ENCODE measurements at places on chromosomes 5 and 9.

DNA sequence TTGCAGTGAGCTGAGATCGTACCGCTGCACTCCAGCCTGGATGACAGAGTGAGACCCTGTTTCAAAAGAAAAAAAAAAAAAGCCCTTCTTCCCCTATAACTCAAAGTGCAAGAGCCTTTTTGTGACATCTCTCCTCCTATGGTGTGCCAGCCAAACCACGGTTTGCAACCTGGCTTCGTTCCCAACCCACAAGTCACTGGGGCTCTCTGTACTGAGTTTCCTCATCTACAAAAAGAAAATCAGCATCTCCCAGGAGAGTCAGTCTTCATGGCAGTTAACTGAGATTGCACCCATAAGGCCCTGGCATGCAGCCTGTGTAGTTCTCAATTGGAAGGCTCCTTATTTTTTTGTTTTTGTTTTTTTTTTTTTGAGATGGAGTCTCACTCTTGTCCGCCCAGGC is 14.8 kb downstream of the ODF2 start:
- DNase-seq = no peak

DNA sequence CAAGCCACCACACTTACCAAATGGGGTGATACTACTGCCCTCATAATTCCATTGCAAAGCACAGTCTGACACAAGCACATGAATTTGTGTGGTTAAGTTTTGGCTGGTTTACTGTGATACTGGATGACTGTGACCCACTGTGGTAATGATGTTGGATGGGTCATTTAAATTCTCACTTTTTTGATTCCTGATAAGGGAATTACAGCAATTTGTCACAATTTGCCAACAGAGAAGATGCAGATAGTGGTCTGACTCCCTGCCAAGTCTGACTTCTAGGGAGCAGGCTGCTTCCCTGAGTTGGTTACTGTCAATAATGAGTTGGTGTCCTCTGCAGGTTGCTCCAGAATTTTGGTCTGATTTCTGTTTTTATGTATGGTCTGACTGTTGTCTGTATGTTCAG is 731.9 kb downstream of the MTRR start:
- no peak for DNase-seq

GRCh38 chr5:1781726-1782384 is 17.8 kb downstream of the MRPL36 start:
- DNase-seq = no peak

GRCh38 chr9:121781145-121781548 is 129.7 kb downstream of the DAB2IP start:
- no peak for DNase-seq

GRCh38 chr9:137252555-137253506 is 1.7 kb downstream of the STPG3 start:
- DNase-seq = no peak

DNA sequence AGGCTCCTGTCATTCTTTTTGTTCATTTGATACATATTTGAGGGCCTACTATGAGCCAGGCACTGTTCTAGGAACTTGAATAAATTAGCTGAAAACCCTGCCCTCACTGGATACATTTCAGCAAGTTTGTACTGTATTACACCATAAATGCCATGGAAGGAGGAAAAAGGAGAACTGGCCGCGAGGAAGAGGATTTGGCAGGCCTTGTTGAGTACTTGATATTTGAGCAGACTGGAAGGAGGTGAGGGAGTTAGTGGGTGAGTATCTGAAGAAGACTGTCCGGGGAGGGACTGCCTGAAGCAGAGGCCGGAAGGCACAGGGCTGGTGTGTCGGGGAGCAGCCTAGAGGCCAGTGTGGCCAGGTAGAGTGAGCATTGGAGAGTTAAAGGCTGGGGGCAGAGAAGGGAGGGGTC is 4.5 kb downstream of the SNX30 start:
- DNase-seq = no peak

DNA sequence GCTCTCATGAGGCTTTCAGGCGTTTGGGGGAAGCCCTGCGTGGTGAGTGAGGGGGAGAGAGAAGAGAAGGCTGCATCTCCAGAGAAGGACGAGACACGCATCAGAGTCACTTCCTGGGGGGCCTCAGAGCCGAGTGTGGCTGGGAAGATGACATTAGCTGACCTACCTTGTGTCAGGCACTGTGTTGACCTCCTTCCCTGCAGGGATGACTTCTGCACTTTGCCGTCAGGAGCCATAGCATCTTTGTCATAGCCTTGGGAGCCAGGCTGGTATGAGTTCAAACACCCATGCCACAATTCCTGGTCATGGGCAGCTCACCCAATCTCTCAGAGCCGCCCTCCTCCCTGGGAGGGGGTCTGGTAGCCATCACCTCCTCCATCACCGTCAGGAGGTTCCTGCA is 17.3 kb downstream of the NEURL1B start:
- no peak for DNase-seq

GRCh38 chr9:113536483-113537228 is 73.1 kb downstream of the RGS3 start:
- no peak for DNase-seq

DNA sequence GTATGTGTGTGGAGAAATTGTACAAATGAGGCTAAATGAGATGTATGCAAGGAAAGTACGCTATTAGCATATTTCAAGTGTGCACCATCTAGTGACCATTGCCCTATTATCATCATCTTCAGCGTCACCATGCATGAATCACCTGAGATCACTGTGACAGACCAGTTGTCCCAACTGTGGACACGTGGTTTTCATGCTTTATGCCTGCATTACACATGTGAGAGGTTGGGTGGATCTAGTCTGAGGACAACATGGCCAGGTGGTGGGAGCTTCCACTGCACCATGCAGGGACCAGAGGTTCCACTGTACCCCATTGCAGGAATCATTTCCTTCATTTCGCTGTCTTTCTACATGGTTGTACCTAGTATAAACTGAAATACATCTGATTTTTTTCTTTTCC is 329.8 kb downstream of the SLIT3 start:
- DNase-seq = no peak

GRCh38 chr9:126724226-126724625 is 80.6 kb upstream of the ZBTB43 start:
- DNase-seq = no peak

- DNase-seq = no peak
Observed at GRCh38 chr5:103211576-103212561, 46.7 kb upstream of the MACIR start.

DNA sequence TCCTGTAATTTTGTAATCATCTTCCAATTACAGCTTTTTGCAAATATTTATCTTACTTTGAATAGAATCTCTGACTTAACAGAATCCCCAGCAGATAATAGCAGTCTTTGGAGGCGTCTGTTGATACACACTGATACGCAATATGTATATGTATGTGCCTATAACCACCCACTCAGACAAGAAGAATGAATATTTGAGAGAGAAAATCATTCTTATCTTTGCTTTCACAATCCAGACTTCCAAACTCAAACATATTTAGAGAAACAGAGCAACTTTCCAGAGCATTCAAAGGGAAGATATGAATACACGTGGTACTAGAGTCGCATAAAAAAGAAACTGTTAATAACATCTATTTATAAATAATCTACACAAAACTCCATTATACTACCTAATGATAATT is 6.1 kb downstream of the RORB start:
- DNase-seq = no peak

DNA sequence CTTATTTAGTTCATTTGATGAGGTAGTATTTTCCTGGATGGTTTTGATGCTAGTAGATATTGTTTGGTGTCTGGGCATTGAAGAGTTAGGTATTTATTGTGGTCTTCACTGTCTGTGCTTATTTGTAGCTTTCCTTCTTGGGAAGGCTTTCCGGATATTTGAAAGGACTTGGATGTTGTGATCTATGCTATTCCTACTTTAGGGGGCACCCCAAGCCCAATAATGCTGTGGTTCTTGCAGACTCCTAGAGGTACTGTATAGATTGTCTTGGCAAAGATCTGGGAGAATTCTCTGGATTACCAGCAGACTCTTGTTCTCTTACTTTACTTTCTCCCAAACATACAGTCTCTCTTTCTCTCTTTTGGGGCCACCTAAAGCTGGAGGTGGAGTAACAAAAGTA is 315.7 kb downstream of the MAT2B start:
- no peak for DNase-seq

- DNase-seq = no peak
Observed at GRCh38 chr5:176444742-176445141, 3.4 kb upstream of the FAF2 start.

GRCh38 chr5:103262422-103262871 is 3.9 kb downstream of the MACIR start:
- DNase-seq = no peak

DNA sequence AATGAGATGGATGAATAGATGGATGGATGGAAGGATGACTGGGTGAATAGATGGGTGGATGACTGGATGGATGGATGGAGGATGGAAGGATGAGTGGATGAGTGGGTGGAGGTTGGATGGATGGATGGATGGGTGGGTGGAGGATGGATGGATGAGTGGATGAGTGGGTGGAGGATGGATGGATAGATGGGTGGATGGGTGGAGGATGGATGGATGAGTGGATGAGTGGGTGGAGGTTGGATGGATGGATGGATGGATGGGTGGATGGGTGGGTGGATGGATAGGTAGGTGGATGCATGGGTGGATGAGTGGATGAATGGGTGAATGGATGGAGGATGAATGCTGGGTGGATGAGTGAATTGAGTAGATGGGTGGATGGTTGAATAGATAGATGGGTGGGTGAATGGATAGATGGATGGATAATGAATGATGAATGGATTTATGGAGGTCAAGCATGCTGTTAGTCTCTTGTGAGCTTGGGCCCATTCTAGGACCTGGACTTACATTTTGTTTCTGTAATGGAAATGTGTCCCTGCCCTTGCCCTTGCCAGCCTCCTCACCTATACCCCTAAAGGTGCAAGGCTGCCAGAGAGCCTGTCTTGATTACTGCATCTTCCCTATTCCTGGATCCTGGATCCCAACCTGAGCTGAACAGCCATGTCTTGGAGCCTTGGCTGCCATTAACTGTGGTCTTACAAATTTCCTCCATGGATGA is 159.7 kb upstream of the NFIL3 start:
- DNase-seq = no peak

GRCh38 chr5:180920710-180921109 is 21.8 kb downstream of the BTNL8 start:
- no peak for DNase-seq

DNA sequence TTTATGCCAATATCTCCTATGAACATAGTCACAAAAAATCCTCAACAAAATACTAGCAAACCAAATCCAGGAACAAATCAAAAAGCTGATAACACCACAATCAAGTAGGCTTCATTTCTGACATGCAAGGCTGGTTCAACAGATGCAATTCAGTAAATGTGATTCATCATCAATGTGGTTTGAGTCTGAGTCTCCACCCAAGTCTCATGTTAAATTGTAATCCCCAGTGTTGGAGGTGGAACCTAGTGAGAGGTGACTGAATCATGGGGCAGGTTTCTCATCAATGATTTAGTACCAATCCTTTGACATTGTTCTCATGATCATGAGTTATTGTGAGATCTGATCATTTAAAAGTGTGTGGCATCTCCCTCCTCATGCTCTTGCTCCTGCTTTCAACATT is 1072.7 kb downstream of the NR2F1-AS1 start:
- no peak for DNase-seq

GRCh38 chr5:53037141-53037859 is 48.1 kb downstream of the ITGA2 start:
- no peak for DNase-seq

GRCh38 chr5:17094830-17095229 is 122.6 kb upstream of the BASP1 start:
- no peak for DNase-seq

- DNase-seq = no peak
Observed at GRCh38 chr9:17135295-17136160, 688 bp downstream of the CNTLN start.

GRCh38 chr9:8362250-8362649 is 562.7 kb upstream of the DMAC1 start:
- no peak for DNase-seq

- no peak for DNase-seq
Observed at GRCh38 chr5:10593531-10594181, 29.8 kb downstream of the ANKRD33B start.

DNA sequence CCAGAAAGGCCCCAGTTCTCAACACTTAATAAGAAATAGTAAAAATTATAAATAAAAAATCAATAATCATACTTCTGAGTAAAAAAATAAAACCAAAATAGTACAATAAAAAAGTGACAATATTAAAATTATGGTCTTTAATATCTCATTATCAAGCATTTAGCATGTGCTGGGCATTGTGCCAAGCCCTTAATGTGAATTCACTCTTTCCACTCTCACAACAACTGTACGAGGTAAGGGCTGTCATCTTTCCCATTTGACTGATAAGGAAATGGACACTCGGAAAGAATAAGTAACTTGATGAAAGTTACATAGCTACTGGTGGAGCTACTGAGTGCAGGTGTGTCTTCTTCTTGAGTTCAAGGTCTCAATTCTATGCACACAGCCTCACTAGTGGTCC is 43.6 kb downstream of the SEC61B start:
- no peak for DNase-seq

DNA sequence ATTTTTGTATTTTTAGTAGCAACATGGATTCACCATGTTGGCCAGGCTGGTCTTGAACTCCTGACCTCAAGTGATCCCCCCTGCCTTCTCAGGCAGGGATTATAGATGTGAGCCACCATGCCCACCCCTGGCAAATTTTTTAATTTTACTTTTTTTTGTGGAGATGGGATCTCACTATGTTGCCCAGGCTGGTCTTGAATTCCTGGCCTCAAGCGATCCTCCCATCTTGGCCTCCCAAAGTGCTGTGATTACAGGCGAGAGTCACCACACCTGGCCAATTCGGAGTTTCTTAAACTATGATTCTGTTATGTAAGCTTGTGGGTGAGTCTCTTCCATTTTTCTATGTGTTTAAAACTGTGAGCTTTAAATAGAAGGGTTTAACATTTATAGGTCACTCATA is 27.6 kb downstream of the PCBD2 start:
- no peak for DNase-seq

DNA sequence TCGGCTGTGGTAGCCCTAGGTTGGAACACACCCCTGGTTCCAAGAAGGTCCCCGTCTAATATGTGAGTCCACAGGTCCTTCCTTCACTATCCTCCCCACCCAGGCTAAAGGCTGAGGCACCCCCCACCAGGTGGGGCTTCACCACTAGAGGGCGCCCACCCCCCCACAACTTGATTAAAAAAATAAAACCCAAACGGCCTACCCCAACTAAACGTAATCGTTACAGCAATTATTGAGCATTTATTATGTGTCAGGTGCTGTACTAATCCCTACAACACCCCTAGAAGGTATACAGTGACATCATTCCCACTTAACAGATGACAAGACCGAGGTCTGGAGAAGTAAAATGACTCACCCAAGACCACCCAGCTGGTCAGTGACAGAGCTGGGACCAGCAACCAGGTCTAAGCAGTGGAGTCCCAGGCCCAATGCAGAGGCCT is 65.0 kb downstream of the FGF18 start:
- peak; percentile 23 for DNase-seq

- no peak for DNase-seq
Observed at GRCh38 chr5:37847978-37848425, 8.2 kb upstream of the GDNF start.

DNA sequence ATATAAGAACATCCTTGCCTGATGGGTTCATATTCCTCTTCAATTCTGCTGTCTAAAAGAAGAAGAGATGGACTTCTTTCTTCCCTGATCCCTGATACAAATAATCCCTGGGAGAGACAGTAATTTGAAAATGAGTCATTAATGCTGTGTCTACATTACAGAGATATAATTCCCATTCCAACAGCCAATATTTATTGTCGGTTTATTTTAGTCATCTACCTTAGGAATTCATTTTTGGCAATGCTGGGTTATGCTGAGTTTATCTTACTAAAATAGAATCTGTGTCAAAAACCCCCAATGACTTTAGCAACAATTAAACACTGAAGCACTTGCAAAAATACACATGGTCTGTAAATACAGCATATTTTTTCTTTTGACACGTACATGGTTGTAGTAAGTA is 23.9 kb downstream of the ZNF474 start:
- no peak for DNase-seq

- DNase-seq = no peak
Observed at GRCh38 chr9:136051837-136052471, 43.1 kb downstream of the NACC2 start.
